ENCODE measurements at places on chromosomes 1 and 21. TPM values are rescaled to one million over a fixed set of nuclear protein-coding genes. Genes with fewer than 3 reads are reported as not detected.

- H3K27ac ChIP-seq: no peak overlapping the region
- no peaks in the 10 kb centered on the region for H3K27me3 ChIP-seq
- H3K4me3 ChIP-seq: no peak overlapping the region
- no peak for DNase-seq
- no peaks in the 10 kb centered on the region for H3K4me1 ChIP-seq
These were observed 93.6 kb upstream of the SMYD2 start for GRCh38 chr1:214187121-214187900.

DNA sequence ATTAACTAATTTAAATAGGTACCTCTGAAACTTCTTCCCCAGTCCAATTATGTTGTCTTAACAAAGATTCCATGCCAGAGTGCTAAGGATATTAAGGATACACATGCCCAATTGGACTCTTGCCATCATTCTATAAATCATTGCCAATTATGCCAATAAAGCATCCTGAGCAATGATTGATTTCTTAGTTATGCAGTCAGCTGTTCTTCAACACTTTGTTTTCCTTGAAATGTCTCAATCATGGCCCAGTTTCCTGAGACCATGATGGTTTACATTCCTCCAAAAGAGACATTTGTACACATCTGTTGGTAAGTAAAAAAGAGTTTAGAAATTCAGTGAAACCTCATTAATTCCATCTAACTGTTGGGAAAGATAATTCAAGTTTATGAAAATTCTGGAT is 180.4 kb upstream of the PKN2 start:
- DNase-seq: no peak
- no peaks in the 10 kb centered on the region for H3K36me3 ChIP-seq
- no peak overlapping the region for H3K27ac ChIP-seq
- no peaks in the 10 kb centered on the region for H3K27me3 ChIP-seq
- no peaks in the 10 kb centered on the region for H3K4me1 ChIP-seq

- DNase-seq: no peak
- H3K4me1 ChIP-seq: peaks cover 23% of the 10 kb centered on the region
- no peak overlapping the region for H3K4me3 ChIP-seq
- H3K36me3 ChIP-seq: no peaks in the 10 kb centered on the region
These were observed 114.3 kb upstream of the RUNX1 start for GRCh38 chr21:35163411-35163810.

- no peak overlapping the region for H3K27ac ChIP-seq
- H3K4me3 ChIP-seq: no peak overlapping the region
- DNase-seq: no peak
- H3K4me1 ChIP-seq: no peaks in the 10 kb centered on the region
These were observed 105.5 kb downstream of the ZC3H11B start for GRCh38 chr1:219507437-219507836.

GRCh38 chr1:105874621-105875020 is 1181.9 kb upstream of the PRMT6 start:
- DNase-seq: no peak
- H3K36me3 ChIP-seq: no peaks in the 10 kb centered on the region
- no peaks in the 10 kb centered on the region for H3K27me3 ChIP-seq
- H3K4me1 ChIP-seq: no peaks in the 10 kb centered on the region

DNA sequence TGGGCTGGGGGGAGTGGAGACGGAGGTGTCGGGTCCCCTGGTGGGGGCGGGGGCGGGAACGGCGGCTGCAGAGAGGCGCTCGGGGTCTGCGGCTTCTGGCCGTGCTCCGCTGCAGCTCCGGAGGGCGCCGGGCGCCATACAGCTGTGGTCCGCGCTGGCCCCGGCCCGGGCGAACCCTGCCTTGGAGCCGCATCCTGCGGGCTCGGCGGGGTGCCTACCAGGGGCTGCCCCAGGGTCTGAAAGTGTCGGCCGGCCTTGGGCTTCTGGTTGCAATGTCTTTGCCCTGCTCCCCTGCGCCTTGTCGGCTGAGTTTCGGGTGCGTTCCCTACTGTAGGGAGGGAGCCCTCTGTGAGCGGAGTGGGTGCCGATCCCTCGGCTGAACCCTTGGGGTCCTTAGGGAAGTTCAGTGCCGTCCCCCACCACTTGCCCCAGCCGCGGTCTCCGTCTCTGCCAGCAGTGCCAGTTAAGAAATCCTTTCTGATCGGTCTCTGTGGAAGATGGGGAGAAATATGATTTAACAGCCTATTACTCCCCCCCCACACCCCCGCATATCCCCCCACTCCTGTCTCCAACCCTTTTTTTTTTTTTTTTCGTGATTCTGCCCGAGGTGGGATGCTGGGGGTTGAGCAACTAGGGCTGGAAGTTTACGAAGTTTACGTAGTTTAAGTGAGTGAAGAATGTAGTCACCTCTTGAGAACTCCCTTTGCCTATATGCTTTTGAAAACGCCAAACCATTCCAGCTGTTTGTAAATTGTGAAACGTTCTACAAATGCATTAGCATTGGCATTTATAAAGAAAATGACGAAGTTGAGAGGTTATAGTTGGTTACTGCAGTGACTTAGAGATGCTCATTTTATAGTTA is 588 bp downstream of the NEXN start:
- peak overlapping the region; percentile 82 for H3K4me3 ChIP-seq
- peak; percentile 70 for DNase-seq
- peak overlapping the region; percentile 60 for H3K27ac ChIP-seq
- H3K27me3 ChIP-seq: no peaks in the 10 kb centered on the region

GRCh38 chr1:70499695-70500094 is 88.6 kb downstream of the CTH start:
- no peaks in the 10 kb centered on the region for H3K36me3 ChIP-seq
- H3K27ac ChIP-seq: no peak overlapping the region
- DNase-seq: no peak
- no peak overlapping the region for H3K4me3 ChIP-seq
- no peaks in the 10 kb centered on the region for H3K27me3 ChIP-seq

DNA sequence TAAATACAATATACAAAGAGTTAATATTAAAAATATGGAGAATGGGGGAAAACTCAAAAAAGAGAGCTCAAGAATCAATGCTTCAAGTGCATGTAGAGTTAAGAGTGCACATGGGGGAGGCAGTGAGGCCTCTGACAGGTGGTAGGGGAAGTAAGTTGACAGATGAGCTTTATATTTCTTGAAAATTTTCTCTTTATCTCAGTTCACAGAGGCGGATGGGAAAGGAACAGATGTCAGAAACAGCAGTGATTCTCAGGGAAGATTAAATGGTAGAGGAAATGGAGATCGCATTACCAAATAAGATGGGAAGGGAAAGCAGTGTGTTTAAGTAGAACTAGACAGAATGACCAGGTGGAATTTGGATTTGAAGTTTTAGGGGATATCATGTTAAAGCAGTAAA is 200.1 kb upstream of the C1orf105 start:
- DNase-seq: no peak
- H3K27me3 ChIP-seq: no peaks in the 10 kb centered on the region
- no peak overlapping the region for H3K27ac ChIP-seq
- H3K4me1 ChIP-seq: no peaks in the 10 kb centered on the region
- no peaks in the 10 kb centered on the region for H3K36me3 ChIP-seq

GRCh38 chr1:112033439-112034120 is 44.1 kb upstream of the KCND3 start:
- H3K4me1 ChIP-seq: no peaks in the 10 kb centered on the region
- H3K27me3 ChIP-seq: peaks cover 46% of the 10 kb centered on the region
- no peaks in the 10 kb centered on the region for H3K36me3 ChIP-seq
- no peak overlapping the region for H3K27ac ChIP-seq
- no peak for DNase-seq

DNA sequence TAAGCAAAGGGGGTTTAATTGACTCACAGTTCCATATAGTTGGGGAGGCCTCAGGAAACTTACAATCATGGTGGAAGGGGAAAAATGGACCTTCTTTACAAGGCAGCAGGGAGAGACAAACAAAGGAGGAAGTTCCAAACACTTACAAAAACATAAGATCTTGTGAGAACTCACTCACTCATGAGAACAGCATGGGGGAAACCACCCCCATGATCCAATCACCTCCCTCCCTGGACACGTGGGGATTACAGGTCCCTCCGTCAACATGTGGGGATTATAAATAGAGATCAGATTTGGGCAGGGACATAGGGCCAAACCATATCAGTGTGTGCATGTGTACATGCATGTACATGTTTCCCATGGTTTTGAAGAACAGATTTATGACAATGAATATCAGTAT is 5.5 kb upstream of the SMG7 start:
- no peak for DNase-seq
- H3K4me1 ChIP-seq: peaks cover 54% of the 10 kb centered on the region
- no peaks in the 10 kb centered on the region for H3K27me3 ChIP-seq
- no peak overlapping the region for H3K4me3 ChIP-seq
- no peaks in the 10 kb centered on the region for H3K36me3 ChIP-seq

DNA sequence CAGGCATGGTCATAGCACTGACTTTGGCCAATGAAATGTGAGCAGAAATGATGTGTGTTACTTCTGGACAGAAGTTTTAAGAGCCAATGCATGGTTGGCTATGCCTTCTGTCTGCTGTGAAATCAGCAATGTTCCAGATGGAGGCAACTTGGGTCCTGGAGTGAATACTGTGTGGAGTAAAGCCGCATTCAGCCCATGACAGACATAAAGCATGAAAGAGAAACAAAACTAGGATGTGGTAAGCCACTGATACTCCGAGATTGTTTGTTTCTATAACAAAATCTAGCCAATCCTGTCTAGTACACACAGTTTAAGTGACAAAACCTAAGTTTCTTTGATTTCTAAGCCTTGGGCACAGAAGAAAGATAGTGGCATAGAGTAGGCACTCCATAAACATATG is 47.1 kb upstream of the ARHGAP29 start:
- peak overlapping the region; percentile 21 for H3K27ac ChIP-seq
- no peak for DNase-seq
- H3K36me3 ChIP-seq: no peaks in the 10 kb centered on the region
- H3K4me1 ChIP-seq: peaks cover 26% of the 10 kb centered on the region

- peaks cover 41% of the 10 kb centered on the region for H3K4me1 ChIP-seq
- H3K36me3 ChIP-seq: no peaks in the 10 kb centered on the region
- no peak overlapping the region for H3K4me3 ChIP-seq
- DNase-seq: peak; percentile 27
- H3K27me3 ChIP-seq: no peaks in the 10 kb centered on the region
These were observed 52.0 kb upstream of the GADD45A start for GRCh38 chr1:67632811-67633655.

CFAP141 gene
- not detected for total RNA-seq

NHLH1 gene
- total RNA-seq: 0.26 TPM

B3GALT5 gene
- total RNA-seq: 0.09 TPM

Measured in PC-9 (cell line).